ENCODE measurements at places on chromosomes 5 and 9.

DNA sequence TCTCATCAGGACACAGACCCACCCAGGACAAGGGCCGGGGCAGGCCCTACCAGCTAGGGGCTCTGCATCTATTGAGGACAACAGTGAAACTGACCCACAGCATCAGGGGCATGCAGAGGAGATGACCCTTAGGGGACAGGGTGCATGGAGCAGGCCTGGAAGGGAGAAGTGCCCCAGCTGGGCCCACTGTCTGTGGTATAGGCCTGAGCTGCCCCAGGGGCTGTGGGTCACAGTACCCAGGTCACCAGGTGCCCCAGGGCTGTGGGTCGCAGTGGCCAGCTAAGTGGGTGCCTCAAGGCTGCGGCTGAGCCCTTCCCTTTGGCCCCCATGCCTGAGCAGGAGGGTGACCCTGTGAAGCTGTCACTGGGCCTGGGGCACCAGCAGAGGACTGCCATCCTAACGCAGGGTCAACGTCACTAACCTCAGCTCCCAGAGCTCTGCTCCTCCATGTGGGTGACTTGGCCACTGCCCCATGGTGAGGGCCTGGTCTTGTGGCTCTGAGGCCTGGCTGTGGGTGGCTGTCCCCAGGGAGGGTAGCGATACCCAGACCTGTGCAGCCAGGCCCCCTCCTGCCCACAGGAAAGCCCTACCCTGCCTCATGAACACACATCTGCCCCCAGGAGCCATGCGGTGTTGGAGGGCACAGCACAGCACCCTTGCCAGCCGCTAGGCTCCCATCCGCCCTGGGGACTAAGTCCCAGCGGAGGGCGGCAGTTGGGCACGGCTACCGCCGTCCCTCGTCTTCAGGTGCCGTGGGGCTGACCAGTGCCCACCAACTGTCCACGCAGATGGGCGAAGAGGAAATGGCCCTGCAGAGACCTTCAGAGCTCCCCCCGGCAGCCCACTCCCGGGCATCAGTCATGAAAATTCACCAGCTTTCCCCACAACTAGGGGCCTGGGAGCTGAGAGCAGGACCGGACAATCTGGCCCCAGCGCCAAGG is 4.9 kb downstream of the EDF1 start:
- no peak for DNase-seq

DNA sequence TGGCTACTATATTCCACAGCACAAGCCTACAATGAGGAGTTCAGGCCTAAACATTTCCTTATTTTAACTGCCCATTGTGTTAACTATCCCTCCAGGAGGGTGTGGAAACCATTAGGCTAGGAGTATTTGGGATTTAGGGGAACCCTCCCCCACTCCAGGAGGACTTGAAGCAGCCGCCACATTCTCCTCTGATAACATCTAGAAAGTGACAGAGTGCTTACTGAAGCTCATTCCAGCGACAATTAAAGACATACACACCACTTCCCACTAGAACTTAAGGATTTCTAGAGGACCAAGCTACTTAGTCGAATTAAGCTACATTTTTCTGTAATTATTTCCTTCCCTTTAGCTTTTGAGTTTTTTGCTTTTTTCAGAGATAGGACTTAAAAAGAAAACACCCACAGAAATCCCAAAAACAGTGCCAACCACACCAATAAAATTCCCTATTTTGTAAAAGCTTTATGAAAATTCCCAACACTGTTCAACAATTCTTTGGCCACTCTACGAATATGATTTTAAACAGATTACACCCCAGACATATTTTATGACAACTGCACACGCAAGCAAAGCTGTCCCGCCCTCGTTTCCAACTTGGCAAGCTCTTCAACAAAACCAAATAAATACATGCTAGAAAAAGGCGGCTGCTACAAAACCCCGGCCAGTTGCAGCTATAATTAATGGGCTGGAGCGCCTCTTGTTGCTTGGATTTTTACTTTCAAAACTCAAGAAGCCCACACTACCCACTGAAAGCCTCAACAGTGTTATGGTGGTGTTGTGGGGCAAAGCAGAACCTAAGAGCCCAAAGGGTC is 4.5 kb downstream of the ROR2 start:
- peak; percentile 30 for DNase-seq

- peak; percentile 46 for DNase-seq
Measured at GRCh38 chr5:35487233-35488025, 130.2 kb upstream of the SPEF2 start.

GRCh38 chr5:102666164-102666946 is 88.8 kb upstream of the PAM start:
- DNase-seq = no peak

DNA sequence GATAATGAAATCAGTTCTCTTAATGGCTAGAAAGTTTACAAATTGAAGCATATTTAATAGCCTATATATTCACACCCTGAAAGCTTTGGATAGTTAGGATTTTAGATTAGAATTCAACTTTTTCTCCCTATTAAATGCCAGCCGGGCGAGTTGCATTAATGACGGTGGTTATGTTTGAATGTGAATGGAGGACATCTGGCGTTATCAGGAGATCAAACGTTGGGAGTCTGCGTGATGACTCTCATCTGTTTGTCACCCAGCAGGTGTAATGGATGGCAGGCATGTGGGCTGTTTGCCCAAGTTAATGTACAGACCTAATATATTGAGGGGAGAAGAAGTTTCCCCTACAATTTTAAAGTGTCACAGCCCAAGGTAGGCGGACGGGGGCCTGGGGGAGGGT is 1227.7 kb upstream of the WWC1 start:
- no peak for DNase-seq

DNA sequence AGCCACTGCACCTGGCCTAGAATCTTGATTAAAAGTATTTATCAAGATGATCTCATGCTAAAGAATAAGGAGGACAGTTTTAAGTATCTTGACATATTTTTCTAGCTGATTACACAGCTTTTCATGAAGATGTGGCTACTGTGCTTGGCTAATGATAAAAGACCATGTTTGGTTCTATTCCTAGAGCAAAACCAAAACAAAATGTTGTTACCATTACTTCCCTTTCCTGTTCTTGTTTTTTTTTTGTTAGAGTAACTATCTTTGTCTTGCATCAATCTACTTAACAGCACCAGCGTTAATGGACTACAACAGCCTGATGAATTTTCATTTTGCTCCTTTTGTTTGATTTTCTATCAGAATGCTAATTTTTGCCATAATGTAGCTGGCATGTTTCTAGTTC is 86.2 kb upstream of the DHFR start:
- no peak for DNase-seq

GRCh38 chr5:15320871-15321270 is 179.1 kb upstream of the FBXL7 start:
- DNase-seq = no peak

GRCh38 chr5:152704286-152704685 is 299.2 kb upstream of the NMUR2 start:
- DNase-seq = no peak

GRCh38 chr5:89337-90286 is 2.4 kb upstream of the PLEKHG4B start:
- no peak for DNase-seq

DNA sequence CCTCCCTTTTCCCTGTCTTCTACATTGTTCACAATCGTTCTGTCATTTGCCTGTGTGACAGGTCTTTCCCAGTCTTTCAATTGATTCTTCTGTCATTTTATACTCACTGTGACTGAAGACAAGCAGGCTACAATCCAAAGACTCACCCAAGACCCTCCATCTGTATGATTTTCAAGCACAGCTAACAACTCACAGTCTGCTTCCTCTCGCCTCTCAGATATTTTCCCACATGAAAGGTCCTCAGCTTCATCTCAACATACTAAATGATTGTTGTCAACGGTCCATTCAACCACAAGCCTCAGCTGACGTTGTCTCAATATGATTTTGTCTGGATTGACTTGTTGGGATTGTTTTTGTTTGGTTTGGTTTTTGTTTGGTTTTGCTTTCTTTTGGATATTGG is 346.5 kb downstream of the NFIB start:
- DNase-seq = no peak

DNA sequence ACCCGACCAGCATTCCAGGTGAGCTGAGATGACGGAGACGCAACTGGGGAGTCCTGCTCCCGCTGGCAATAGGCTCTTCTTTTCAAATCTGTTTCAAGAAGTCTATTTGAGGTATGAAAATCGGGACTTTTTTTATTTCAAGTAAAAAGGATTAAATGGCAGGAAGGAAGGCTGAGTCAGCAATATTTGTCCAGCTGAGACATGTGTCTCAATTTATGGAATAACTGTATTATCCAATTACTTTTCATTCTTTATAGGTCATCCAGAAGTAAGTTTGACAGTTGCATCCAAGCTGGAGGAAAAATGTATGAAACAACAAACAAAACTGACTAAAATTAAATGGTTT is 221.1 kb downstream of the NR2F1-AS1 start:
- no peak for DNase-seq

DNA sequence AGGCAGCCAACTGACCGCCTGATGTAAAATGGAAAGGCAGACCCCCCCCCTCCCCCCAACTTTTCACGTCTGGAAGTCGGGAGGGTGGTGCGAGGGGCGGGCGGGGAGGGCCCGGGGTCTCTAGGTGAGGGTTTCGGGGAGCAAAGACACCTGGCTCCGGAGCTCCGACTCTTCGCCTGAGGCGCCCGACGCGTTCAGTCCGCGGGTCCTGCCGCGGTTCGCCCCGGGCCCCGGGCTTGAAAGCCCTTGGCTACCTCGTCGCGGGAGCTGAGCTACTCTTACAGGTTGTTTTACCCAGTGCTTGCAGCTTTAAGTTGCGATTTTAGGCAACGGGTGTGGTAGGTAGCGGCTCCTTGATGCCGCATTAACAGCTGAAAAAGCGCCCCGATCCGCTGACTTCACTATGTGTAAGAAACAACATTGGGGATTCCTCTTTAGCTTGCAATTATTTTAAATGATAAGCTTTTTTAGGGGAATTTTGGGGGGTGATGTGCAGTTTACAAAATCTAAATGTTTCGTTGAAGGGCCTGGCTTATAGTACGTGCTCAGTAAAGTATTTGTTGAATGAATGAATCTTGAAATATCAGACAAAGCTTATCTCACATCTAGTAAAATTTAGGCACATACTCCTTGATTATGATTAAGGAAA is 722 bp downstream of the CDC42SE2 start:
- DNase-seq = no peak

- peak; percentile 27 for DNase-seq
Measured at GRCh38 chr5:71887680-71888079, 168.6 kb downstream of the CARTPT start.

DNA sequence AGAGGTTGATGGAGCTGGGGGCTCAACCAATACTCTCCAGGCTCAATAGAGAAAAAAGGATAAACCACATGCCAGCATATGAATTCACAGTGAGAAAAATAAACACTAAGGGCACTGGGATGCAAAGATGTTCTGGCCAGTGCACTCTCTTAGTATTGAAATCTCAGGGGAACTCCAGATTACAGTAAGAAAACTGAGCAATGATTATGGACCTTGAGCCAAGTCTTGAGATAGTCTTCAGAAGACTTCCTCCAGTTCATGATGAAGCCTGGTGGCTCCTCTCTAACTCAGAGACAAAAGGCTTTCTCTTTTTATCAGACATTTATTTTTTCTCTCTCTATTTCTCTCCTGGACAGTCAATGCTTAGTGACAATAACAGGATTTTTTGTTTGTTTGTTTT is 139.8 kb upstream of the SPEF2 start:
- DNase-seq = no peak

DNA sequence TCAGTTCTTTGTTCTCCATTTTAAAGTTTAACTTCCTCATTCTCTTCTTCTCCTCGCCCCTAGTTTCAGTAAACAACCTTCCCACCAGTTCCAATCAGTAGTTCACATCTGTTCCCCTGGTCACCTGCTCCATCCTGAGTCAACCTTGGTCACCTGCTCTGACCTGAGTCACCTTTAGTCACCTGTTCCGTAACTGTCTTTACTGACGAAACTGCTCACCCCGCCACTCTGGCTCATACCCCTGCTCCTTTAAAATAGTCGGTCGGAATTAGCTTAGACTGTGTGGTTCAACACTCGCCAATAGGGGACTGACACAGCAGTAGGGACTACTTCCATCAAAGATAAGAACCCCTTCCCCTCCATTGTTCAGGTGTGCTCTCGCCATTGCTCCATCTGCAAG is 76.3 kb upstream of the GPBP1 start:
- no peak for DNase-seq

DNA sequence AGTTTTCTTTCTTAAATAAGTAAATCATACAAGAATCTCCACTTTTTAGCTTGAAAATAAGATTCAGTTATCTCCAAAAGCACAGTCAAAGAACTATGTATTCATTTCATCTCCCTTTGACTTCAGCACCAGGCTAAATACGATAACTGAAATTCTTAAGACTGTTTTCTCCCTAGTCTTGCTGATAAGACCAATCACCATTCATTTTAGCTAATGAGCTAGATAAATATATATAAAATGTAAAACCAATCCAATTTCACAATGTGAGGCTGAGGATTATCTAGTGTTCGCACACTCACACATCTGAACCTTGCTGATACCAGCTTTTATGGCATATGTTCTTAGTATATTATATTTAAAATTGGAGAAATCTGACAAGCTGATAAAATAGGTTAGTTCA is 17.3 kb upstream of the ZNF622 start:
- no peak for DNase-seq

- DNase-seq = no peak
Measured at GRCh38 chr9:25212361-25212760, 465.9 kb downstream of the TUSC1 start.

DNA sequence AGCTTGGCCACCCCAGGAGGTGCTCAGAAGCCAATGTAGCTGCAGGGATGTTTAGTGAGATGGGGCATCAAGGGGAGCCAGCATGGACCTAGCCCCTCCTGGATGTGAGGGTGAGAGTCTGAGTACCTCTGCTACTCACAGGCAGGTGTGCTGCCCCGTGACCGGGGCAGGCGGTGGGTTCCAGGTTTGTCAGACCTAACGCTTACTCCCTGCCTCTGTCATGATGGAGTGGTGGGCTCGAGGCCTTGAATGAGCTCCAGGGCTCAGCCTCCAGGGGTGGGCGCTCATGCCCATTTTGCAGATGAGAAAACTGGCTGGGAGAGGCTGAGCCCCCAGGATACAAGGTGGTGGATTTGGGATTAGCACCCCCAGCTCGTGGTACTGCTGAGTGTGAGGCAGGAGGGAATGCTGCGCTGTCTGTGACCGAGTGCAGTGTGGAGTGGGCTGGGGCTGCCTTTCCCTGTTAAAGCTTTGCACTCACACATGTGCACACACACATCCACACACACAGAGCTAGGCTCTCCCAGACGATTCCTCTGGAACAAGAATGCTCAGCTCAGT is 1.5 kb downstream of the RXRA start:
- DNase-seq = no peak

GRCh38 chr5:134578578-134579283 is 53.3 kb downstream of the JADE2 start:
- DNase-seq = no peak

GRCh38 chr9:96686638-96687335 is 31.7 kb upstream of the PRXL2C start:
- DNase-seq = peak; percentile 22

- DNase-seq = no peak
Measured at GRCh38 chr5:132662925-132663770, 5.2 kb downstream of the IL13 start.
